ENCODE measurements at places on chromosomes 16 and 17.

- DNase-seq: no peak
These were observed 35.3 kb downstream of the B9D1 start for GRCh38 chr17:19327031-19327783.

DNA sequence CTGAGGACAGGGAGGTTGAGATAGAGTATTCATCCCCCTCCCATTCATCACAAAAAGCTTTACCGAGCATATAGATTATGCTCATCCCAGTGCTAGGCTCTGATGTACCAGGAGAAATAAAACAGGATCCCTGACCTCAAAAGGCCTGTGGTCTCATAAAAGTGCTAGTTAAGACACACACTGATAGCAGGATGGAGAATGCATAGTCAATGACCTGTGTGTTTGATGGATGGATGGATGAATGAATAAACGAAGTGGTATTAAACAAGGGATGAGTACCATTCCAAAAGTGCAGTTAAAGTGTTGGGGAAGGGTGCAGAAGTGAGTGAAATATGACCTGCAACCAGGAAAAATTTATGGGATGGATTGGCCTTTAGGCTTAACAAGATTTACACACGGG, 133.9 kb upstream of the NUDT7 start:
- DNase-seq: no peak

GRCh38 chr16:31711344-31711845, 162.2 kb upstream of the ZNF267 start:
- no peak for DNase-seq

- no peak for DNase-seq
These were observed 15.6 kb downstream of the NACA2 start for GRCh38 chr17:61575352-61575975.

GRCh38 chr17:33227911-33228310, 65.2 kb downstream of the ASIC2 start:
- DNase-seq: no peak

GRCh38 chr17:15278924-15279477, 13.9 kb upstream of the PMP22 start:
- no peak for DNase-seq

GRCh38 chr16:3640207-3640606, 14.3 kb upstream of the DNASE1 start:
- DNase-seq: no peak

DNA sequence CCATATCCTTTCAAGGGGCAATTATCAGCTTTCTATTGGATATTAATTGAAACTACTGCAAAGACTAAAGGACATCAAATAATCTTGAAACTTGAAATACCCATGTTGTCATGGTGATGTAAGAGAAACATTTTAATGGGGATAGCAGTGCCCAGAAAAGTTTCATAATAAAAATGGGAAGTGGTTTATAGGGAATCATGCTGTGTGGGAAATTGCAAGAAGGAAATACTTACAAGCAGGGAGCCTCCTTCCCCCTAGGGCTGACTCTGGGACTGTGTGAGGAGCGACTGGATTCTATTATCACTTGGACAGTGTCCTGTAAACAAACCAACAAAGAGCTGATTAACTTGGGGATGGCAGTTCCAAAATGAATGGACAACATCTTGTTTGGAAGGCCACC, 1393.1 kb upstream of the GOT2 start:
- no peak for DNase-seq

- no peak for DNase-seq
These were observed 2.0 kb downstream of the ZNF319 start for GRCh38 chr16:57998486-57998885.

DNA sequence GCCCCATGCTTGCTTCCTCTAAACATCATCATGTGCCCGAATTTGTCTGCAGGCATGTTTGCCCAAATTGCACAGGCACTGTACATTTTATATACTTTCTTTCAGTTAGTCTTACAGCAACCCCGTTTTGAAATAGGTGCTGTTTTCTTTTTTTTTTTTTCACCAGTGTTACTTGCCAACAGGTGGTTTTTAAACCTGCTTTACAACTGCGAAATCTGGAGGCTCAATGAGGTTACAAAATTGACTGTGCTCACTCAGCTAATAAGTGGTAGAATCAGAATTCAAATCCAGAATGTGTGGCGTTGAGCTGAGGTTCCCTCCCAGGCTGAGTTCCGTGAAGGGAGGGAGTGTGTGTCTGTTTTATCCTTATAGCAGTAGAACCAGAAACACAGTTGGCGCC, 5.8 kb downstream of the PLA2G15 start:
- DNase-seq: no peak

- DNase-seq: no peak
These were observed 12.2 kb upstream of the DUS1L start for GRCh38 chr17:82077617-82078358.

DNA sequence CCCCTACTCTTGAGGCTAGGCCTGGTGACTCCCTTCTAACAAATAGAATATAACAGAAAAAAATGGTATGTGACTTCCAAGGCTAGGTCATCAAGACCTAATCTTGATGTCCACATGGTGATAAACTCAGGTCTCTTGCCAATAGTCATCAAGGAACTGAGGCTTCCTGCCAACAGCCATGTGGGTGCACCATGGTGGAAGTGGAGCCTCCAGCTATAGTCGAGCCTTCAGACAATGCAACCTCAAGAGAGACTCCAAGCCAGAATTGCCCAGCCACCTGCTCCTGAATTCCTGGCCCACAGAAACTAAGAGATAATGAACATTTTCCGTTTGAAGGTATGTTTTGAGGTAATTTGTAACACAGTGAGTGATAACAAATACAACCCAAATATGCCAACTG, 55.9 kb upstream of the SREBF1 start:
- DNase-seq: no peak

DNA sequence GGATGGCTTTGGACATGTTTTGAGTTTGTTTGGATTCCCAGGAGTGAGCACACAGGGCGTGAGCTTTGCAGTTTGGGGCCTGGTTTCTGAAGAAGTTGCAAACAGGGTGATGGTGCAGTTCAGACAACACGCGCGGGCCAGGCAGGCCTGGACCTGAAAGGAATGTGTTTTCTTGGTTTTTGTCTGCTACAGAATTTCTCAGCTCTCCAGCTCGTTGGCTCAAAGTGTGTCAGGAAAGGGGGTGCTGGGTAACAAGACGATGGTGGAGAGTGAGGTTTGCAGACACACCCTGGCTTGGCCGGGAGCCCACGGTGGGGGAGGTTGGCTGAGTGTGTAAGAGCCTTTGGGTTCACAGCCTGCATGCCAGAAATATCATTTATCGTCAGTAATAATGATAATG, 82.3 kb downstream of the CMIP start:
- DNase-seq: no peak

- DNase-seq: no peak
These were observed 3.9 kb downstream of the TRPV2 start for GRCh38 chr17:16419074-16419928.

DNA sequence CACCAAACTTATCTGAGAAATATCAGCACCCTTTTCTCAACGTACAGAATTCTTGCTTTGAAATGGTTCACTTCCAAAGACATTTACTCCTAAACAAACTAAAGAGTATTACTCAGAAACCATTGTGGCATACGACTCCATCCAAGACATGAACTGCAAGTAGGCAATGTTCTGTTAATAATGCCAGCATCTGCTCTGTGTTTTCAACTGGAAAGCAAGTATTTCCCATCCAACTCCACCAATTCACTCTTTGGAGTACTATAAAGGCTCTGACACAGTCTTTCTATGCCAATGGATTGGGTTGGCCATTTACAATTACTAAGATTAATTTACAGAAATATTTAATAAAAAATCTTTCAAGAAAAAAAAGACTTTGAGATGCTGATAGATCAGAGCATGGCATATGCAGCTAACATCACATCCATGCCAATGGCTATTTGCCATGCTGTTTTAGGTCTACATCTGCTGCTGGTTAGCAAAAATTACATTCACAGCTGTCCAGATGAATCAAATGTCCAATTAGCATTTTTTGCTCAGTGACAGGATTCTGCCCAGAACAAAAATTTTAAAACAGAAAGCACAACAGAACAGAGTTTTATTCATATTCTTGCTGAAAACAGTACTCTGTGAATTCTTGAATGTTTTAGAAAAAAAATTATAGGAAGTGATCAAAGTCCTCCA, 65.9 kb upstream of the HLF start:
- no peak for DNase-seq

DNA sequence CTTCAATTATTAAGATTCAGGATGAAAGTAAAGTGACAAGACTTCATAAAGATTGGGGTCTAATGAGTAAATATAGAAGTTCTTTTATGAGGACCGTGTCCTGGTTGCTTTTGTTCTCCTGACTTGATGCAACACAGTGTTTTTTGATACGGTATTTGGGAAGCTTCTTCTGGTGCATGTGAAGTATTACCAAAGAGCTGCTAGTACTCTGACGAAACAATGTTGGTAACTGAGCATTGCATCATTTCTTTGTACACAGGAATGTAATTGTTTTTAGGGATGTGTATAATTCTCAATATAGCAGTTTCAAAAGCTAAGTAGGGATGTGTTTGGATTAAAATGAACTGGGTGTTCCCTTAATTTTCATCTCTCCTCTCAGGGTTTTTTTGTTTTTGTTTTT, 15.9 kb downstream of the KPNB1 start:
- DNase-seq: no peak

DNA sequence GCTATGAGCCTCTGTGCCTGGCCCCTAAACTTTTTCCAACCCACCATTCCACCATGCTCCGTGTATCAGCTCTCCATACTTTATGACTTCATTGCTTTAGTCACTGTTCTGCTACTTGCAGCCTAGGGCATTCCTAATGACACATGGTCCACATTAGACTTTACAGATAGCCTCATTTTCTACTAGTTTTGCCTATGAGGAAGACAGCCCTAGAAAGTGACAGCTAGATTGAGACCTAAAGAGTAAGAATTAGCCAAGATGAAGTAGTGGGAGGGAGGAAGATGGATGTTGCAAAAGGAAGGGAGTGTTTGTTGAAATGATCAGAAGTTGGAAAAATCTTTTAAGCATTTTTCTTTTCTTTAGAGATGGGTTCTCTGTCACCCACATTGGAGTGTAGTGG, 11.0 kb downstream of the C16orf54 start:
- no peak for DNase-seq

GRCh38 chr16:79026117-79026516, 574.4 kb downstream of the MAF start:
- DNase-seq: no peak

GRCh38 chr16:86672179-86672863, 94.0 kb downstream of the FOXL1 start:
- DNase-seq: no peak

GRCh38 chr16:6008670-6009069, 911.1 kb upstream of the EEF2KMT start:
- DNase-seq: no peak

DNA sequence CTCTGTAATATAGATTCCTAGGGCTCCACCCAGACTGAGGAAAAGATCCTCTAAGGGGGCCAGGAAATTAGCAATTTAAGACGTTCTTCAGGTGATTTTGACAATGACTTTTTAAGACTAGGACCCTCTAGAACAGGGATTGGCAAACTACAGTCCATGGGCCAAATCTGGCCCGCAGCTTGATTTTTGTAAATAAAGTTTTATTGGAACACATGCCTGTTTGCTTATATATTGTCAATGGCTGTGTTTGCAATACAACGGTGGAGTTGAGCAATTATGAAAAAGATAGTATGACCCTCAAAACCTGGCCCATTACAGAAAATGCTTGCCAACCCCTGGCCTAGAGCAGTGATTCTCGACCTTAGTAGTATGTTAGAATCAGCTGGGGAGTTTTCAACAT, 181.9 kb downstream of the SOX9 start:
- DNase-seq: no peak

DNA sequence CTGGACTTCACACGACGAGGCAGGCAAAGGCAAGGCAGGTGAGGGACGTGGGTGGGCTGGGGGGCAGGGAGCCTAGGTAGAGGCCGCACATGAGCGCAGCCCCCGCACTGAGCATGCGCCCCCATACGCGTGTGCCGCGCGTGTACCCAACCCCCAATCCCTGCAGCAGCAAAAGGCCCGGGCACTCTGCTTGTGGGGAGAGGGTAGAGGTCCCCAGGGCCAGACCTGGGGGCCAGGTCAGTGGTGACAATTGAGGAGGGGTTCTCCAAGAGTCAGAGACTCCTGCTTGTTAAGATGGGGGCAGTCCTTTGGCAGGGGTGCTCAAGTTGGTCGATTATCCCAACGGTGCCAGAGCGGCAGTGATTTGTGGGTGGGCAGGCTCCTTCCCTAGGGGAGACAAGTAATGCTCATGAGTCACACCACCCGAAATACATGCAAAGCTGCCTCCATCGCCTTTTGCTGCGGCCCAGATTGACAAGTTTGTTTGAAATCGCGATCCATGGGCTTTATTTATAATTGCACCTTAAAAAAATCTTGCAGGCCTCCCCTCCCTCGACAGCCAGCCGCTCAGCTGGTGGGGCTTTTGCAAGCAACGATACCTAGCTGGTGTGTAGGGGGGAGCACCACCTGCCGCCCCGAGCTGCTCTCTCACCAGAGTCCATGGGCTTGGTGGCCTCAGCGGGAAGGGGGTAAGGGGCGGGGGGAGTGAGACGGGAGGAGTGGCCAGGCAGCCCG, 1.1 kb upstream of the GIT1 start:
- peak; percentile 45 for DNase-seq

DNA sequence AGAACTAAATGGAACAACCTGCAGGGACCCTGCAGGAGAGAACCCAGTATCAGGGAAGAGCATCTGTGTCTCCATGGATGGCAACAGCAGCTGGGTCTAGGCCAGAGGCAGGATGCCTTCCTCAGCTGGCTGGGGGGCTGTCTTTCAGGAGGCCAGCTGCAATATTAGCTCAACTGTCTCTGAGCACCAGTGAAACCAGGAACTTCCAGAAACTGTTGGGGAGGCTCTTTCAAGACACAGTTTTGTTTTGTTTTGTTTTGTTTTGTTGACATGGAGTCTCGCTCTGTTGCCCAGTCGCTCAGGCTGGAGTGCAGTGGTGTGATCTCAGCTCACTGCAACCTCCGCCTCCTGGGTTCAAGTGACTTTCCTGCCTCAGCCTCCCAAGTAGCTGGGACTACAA, 7.6 kb downstream of the GPR142 start:
- DNase-seq: no peak

DNA sequence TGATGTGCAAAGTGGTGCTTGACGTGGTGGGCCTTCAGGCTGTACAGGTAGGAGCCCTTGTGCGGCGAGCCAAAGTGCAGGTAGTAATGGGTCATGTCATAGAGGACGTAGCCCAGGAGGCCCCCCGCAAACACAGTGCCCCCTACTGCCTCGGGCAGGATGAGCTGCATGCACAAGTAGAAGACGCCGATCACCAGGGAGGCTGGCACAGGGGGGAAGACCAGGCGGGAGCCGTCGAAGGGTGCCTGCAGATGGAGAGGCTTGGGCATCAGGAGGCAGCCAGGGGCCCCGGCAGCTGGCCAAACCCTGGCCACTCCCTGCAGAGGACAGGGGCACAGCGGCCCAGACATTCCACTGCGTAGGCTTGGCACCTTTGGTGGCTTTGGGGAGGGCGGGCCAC, 15.7 kb upstream of the MLKL start:
- no peak for DNase-seq

- DNase-seq: no peak
These were observed 9.0 kb upstream of the CD79B start for GRCh38 chr17:63941162-63941561.

GRCh38 chr16:85300406-85300968, 188.2 kb upstream of the CIBAR2 start:
- no peak for DNase-seq

Data from NCI-H1930 (cell line).